Left hindlimb (tissue), 1 donor: ENCODE measurements at places on chromosomes 6 and 20.

DNA sequence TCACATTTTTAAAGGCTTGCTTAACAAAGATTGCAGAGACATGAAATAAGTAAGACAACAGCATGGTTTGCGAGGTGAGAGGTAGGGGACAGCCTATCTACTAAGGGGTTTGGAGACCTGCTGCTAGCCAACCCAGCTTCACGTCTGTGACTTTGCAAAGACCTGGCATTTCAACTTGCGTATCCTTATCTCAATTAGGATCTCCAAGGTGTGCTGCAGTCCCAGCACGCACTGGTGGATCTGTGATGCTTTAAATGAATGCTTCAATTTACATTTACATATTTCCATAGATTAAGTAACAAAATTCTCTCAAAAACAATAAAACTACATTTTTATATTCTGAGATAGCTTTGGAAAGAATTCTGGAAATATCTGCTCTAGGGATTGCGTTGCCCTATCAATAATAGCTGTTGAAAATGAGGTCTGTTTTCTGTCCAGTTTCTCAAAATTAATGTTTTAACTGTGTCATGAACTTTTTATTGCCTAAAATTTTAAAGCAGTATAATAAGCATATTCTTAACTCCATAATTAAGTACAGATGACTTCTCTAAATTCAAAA lies 124.4 kb upstream of the EDN1 start:
- no peak for DNase-seq

GRCh38 chr6:104640150-104640700 lies 219.5 kb downstream of the HACE1 start:
- no peak for DNase-seq

- DNase-seq, result no peak
Observed at GRCh38 chr20:37179683-37180524, 556 bp upstream of the MROH8 start.

DNA sequence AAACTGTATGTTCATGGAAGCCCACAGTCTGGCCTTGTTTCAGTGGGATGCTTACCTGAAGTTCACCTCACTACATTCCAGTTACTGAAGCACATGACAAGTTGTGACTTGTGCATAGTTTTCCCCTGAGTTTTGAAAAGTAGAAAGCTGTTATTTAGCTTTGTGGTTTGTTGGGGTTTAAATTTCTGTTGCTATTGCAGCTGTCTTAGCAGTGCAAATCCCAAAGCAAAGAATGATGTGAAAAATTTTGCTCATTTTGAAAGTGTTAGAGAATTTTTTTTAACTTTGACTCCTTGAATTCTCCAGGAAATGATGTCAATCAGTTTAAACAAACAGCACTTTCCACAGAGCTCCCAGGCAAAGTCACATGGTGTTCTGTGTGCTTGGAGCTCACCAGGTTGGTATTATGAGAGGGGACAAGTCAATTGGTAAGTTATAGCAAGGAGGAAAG lies 268.4 kb downstream of the ADGRG6 start:
- no peak for DNase-seq

DNA sequence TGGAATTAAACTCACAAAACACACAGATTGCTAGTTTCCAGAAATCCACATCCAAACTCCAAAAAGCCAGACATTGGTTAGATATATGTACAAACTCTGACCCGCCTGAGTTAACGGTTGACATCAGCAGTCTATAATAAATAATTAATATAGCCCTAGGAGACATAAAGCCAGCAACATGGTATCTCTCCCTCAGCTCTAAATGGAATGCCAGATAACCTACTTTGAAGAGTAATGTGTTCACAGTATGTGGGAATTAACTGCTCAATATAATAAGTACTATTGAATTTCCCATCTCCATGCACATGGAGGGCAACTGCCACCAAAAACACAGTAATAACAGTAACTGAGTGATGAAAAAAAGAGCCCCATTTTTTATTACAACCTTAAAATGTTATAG lies 383.2 kb downstream of the CD83 start:
- DNase-seq, result no peak

GRCh38 chr6:57226221-57226620 lies 4.1 kb upstream of the RAB23 start:
- no peak for DNase-seq

- no peak for DNase-seq
Observed at GRCh38 chr6:36204068-36204753, 7.7 kb downstream of the BRPF3 start.

DNA sequence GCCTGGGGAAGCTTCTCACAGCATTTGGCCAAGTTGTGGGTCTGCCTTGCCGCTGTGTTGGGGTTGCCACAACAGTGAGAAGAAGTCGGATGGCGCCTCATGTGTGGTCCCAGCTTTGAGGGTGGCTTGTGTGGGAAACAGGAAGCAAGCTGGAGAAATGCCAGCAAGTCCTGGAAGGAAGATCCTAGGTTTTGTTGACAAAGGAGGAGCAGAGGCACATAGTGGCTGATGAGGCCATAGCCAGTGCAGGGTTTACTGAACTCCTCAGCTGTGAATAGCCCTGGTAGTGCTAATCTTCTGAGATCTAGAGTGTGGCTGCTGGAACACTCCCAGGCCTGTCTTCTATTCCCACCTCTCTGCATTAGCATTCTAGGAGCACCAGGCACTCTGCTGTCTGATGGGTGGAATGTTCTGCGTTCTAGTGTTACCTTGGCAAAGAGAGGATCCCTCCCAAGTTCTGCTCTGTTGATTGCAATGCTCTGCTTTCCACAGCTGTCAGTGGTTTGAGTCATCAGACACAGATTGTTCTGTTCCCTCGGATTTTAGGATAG lies 25.2 kb downstream of the SNPH start:
- peak; percentile 40 for DNase-seq

DNA sequence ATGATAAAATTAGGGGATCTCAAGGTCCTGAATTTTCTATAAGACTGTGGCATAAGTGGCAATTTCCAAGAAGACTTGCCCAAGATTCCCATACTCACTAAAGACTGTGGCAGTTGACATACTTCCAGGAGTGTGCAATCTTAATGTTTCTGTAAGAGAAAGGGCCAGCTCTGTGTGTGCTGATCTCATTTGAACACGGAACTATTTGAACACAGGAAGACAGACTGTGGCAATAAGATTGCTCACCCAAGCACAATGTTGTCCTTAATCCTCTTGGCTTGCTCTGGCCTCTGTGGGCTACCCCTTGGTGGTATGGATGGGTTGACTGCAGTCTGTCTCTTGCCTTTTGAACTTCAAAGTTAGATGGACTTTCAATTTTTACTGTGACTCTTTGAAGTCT lies 151.4 kb downstream of the PHF3 start:
- no peak for DNase-seq
